ENCODE measurements at places on chromosomes 7 and 10. TPM values are rescaled to one million over a fixed set of nuclear protein-coding genes. Genes with fewer than 3 reads are reported as not detected.

The ENKUR gene
- 1.6 TPM for total RNA-seq

The SEMA3E gene
- total RNA-seq = 1.6 TPM

The FGL2 gene
- 0.16 TPM for total RNA-seq

The COL13A1 gene
- 29.2 TPM for total RNA-seq

The HOGA1 gene
- total RNA-seq = not detected

The TMEM236 gene
- 0.08 TPM for total RNA-seq

The TAX1BP1 gene
- total RNA-seq = 97.1 TPM

GRCh38 chr10:115092555-115093285 lies 445 bp upstream of the ATRNL1 start:
- H3K4me1 ChIP-seq = peaks cover 18% of the 10 kb centered on the region
- DNase-seq = no peak
- H3K4me3 ChIP-seq = peak overlapping the region; percentile 87
- H3K27ac ChIP-seq = peak overlapping the region; percentile 81
- H3K36me3 ChIP-seq = peaks cover 2% of the 10 kb centered on the region

DNA sequence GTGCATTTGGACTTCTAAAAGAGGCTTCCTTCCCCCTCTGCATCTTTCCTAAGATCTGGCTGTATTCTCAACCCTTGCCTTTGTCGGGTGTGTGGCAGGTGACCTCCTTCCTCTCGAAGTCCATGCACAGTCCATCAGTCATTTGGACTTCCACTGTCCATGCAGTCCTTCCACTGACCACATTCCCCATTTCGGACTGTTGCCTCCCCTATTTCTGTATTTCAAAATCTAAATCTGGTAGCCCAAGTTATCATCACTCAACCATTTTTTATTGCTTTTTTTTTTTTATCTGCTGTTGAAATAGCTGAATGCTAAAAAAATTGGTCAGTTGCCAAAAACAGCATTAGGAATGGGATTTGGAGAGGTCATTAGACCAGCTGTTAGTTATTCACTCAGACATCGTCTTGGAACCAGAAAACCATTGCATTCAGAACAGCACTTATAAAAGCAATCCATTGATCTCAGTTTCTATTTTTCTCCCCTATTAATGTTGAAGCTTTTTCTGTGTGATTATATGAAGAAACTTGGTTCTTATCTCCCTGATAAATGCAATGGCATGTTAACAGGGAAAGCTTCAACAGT lies 575.6 kb downstream of the KIF20B start:
- no peaks in the 10 kb centered on the region for H3K4me1 ChIP-seq
- H3K36me3 ChIP-seq = no peaks in the 10 kb centered on the region
- no peak for DNase-seq
- no peak overlapping the region for H3K4me3 ChIP-seq

- no peak overlapping the region for H3K27ac ChIP-seq
- no peak for DNase-seq
- H3K4me3 ChIP-seq = no peak overlapping the region
- H3K27me3 ChIP-seq = no peaks in the 10 kb centered on the region
Observed at GRCh38 chr7:107319724-107320228, 150.1 kb upstream of the GPR22 start.

GRCh38 chr10:92846854-92847201 lies 1.5 kb upstream of the EXOC6 start:
- no peak for DNase-seq
- no peak overlapping the region for H3K27ac ChIP-seq
- peaks cover 2% of the 10 kb centered on the region for H3K36me3 ChIP-seq
- peaks cover 18% of the 10 kb centered on the region for H3K4me1 ChIP-seq
- no peaks in the 10 kb centered on the region for H3K27me3 ChIP-seq

- H3K36me3 ChIP-seq = no peaks in the 10 kb centered on the region
- DNase-seq = no peak
- peak overlapping the region; percentile 96 for H3K27ac ChIP-seq
- H3K4me3 ChIP-seq = no peak overlapping the region
- peaks cover 39% of the 10 kb centered on the region for H3K4me1 ChIP-seq
- H3K27me3 ChIP-seq = no peaks in the 10 kb centered on the region
Observed at GRCh38 chr10:4343091-4343490, 482.9 kb upstream of the AKR1E2 start.

GRCh38 chr7:132519936-132520335 lies 56.3 kb downstream of the PLXNA4 start:
- DNase-seq = no peak
- no peaks in the 10 kb centered on the region for H3K36me3 ChIP-seq
- no peak overlapping the region for H3K27ac ChIP-seq
- H3K4me3 ChIP-seq = no peak overlapping the region
- no peaks in the 10 kb centered on the region for H3K27me3 ChIP-seq
- peaks cover 5% of the 10 kb centered on the region for H3K4me1 ChIP-seq
